ENCODE measurements at places on chromosomes 3 and 15. TPM values are rescaled to one million over a fixed set of nuclear protein-coding genes. Genes with fewer than 3 reads are reported as not detected.

Gene XCR1
- 0.06 TPM for total RNA-seq

Gene CYP8B1
- total RNA-seq, result not detected

Gene KLHL40
- total RNA-seq, result not detected

Gene ZBTB47
- 28.9 TPM for total RNA-seq

Gene DNASE1L3
- not detected for total RNA-seq

Gene PP2D1
- total RNA-seq, result not detected

Gene DISP2
- 1.2 TPM for total RNA-seq

Gene CLDN18
- not detected for total RNA-seq

Gene SNTN
- total RNA-seq, result not detected

Gene PLCH1
- total RNA-seq, result not detected

Gene OSTN
- not detected for total RNA-seq

Gene CPA3
- total RNA-seq, result 1.3 TPM

Gene ATP13A5
- not detected for total RNA-seq

Gene TMEM212
- not detected for total RNA-seq

Gene SMAD6
- total RNA-seq, result 2.4 TPM

Gene PDHB
- 150 TPM for total RNA-seq

Gene NDN
- 31.4 TPM for total RNA-seq

Gene CILP
- total RNA-seq, result under 0.01 TPM

Gene FBXL2
- total RNA-seq, result 21.9 TPM

Gene FSIP1
- total RNA-seq, result 0.38 TPM

Gene ADCY5
- total RNA-seq, result 0.45 TPM

Gene RARRES1
- 0.34 TPM for total RNA-seq

Gene CLDN11
- total RNA-seq, result not detected
